SK-N-SH (cell line): ENCODE measurements at places on chromosomes 1 and 21.

- DNase-seq: no peak
Measured at GRCh38 chr1:61362351-61362750, 280.0 kb downstream of the NFIA start.

DNA sequence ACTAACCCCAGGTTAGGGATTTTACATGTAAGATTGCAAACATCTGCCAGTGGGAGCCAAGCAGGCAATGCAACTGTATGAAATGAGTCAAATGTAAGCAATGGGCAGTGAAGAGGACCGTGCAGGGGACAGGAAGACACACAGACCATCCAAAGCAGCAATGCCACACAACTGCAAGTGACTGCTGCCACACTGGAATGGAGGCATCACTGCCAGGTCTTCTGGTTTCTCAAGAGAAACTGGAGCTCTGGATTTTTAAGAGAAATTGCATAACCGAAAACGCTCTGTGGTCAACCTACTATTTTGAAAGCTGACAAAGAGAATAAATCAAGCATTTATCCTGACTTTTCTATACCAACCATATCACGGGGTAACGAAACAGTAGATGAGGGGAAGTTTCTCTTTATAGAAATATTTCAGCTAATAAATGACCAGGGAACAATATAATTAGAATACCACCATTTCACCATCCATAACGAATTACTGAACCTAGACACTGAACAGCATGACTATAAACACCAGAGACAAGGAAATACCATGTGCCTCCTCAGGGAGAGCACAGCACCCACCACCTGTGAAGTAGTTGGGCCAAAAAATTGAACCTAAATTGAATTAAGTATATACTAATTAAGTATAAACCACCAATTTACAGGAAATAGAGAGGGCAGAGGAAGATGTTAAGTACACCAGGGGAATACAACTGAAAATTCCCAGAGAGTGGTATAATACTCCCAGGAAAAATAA, 4.4 kb downstream of the AK2 start:
- DNase-seq: no peak

DNA sequence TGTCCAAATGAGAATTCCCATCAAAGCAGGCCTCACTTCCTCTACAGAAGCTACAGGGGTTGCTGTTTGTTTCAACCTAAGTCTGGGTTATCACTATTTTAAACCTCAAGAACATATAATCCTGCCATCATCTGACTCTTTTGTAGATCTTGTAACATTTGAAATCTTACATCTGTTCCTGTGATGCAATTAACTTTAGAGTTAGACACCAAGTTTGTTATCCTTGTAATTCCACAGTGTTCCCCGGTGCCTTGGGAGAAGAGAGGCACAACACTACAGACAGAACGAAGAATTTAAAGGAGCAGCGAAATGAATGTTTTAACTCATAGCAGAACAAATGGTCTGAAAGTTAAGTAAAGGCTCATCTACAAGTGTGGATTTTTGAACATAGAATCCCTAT, 116.1 kb downstream of the UCHL5 start:
- no peak for DNase-seq

DNA sequence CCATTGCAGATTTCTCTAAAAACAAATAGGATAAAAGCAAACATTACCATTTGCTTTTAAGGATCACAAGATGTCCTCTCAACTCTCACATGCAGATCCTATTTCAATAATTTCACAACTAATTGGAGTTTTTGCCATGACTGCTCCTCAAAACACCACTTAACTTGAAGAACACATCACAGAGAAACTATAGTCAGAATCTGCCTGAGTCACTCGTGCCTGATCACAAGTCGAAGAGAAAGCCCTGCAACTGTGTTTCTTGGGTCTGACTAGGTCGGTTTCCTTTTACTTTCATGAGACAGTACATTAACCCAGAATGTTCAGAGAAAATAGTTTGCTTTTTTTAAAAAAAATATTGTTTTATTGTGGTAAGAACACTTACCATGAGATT, 46.3 kb upstream of the SMYD2 start:
- DNase-seq: no peak

DNA sequence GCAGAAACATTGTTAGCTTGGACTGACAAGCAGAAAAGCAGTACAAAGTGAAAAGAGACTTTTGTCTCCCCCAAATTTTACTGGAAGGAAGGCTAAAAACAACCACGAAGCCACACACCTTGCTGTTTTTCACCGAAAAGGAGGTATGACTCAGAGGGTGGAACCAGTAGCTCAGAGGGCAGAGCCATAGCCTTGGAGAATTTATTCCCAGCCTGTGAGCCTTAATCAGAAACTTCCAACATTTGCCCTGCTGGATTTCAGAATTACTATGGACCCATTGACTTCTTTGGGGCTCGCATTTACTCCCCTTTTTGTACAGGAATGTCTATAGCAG, 32.0 kb downstream of the RPS6KC1 start:
- DNase-seq: no peak

GRCh38 chr1:58789996-58790660, 6.3 kb upstream of the JUN start:
- no peak for DNase-seq

- no peak for DNase-seq
Measured at GRCh38 chr1:40363721-40364120, 9.8 kb upstream of the SMAP2 start.

DNA sequence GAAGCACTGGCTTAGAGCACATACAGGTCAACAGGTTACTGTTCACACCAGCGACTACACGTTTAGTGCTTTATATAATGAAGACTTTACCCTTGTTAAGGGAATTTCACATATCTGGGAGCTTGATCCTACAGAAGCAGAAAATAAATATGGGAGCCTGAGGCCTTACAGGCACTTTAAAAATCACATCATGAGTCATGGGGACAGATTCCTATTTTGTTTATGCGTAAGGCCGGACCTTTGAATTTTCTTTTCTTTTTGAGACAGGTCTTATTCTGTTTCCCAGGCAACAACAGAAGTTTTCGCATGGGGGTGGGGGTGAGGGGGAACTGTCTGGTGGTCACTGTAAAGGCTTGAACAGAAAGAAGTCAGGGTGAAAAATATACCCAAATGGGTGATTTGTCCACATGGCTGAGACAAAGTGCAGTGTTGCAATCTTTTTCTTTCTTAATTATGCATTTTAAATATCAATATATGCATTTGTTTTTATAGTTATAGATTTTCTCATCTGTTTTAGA, 276.7 kb downstream of the KCNH1 start:
- peak; percentile 4 for DNase-seq

DNA sequence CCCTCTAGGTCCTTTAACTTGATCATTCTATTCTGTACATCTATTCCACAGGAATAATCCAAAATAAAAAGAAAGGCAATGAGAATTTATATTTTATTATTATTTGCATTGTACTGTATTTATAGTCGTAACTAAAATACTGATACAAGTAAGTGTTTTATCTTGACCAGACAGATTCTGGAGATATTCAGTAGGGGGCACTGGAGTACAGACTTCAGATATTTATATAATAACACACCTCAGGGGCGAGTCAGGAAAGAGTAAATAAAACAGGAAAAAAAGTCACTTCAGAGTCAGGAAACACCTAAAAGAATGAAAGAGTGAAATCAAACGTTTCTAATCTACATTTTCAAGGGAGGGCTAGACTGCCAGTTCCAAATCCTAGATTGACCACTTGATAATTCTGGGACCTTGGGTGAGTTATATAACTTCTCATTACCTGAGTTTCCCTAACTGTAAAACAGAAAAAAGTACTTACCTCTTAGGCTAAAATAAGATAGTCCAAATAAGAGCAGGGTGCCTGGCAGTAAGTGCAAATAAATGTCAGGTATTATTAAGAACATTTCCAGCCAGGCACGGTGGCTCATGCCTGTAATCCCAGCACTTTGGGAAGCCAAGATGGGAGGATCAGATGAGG, 31.1 kb upstream of the MTF1 start:
- peak; percentile 56 for DNase-seq

GRCh38 chr1:1359664-1360468, 1.5 kb upstream of the MXRA8 start:
- DNase-seq: peak; percentile 84

GRCh38 chr1:58979086-58979485, 195.2 kb upstream of the JUN start:
- no peak for DNase-seq

DNA sequence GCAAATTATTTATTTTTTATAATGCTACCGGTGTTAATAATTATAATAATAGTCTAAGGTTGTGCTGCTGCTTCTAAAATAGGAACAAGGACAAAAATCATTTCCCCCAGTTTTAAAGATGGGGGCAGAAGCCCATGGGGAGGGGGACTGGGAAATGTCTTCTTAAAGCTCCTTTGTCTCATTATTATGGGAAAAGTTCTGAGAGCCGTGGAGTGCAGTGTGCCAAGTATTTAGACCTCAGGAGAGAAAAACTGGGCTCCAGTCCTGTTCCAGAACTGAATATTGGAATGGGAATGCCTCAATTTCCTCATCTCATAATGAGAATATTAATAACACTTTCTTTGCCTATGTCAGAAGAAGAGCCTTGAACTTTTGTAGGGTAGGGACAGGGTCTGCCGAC, 40.9 kb upstream of the ATF3 start:
- DNase-seq: no peak

GRCh38 chr1:32701421-32701911, 1.1 kb downstream of the SYNC start:
- no peak for DNase-seq

DNA sequence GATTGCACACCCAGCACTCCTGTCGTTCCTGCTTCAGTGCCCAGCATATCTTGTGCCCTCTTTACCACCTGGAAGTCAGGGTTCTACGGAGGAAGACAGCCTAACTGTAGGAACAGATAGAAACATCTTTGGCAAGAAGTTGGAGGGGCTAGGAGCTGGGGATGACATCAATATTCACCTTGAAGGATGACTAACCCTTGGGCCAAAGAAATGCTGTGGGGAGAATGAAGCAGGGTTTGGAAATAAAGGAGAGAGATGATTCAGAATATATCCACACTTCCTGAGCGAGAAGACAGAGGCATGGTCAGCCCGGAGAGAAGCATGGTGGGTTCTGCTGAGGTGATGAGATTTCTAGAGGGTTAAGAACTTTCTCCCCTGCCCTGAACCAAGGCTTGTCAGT, 4.6 kb upstream of the NKAIN1 start:
- DNase-seq: no peak

GRCh38 chr1:29851691-29852090, 615.4 kb downstream of the PTPRU start:
- DNase-seq: no peak

DNA sequence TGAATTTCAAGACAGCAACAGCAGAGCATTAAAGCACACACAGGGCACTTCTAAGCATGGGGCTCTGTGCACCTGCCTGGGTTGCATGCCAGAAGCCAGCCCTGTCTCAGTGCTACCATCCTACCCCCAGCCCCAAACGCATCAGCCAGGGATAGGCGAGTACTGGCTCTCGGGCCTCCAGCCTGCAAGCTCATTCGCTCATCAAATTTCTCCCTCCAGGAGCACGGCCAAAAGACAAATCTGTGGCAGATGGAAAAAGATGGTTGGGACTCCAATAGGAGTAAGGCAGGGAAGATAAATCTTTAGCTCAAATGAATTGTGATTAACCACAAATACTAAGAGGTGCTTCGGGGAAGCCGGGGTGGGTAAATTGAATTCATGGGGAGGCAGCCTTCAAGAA, 189.6 kb downstream of the KAZN start:
- no peak for DNase-seq

DNA sequence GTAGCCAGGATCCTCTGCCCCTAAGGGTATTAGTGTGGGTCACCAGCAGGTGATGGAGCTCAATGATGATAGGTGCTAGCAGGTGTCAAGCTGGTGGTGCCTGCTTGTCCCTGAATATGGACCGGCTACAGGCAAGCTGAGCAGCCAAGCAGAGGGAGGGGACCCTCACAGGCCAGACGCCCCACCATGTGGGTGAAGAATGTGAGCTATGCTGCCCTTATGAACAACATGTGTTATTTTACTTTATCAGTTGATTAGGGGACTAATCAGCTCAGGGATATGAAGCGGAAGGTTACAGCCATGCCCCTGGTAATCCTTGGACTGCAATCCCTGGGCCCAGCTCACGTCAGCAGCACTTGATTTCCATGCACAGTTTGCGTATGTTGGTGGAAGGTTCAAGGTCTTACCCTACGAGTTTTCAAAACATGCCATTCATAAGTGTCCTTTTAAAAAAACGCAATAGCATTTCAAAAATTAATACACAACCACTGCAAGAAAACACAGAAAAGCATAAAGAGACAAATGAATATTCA, 106.0 kb downstream of the CDC7 start:
- DNase-seq: no peak

DNA sequence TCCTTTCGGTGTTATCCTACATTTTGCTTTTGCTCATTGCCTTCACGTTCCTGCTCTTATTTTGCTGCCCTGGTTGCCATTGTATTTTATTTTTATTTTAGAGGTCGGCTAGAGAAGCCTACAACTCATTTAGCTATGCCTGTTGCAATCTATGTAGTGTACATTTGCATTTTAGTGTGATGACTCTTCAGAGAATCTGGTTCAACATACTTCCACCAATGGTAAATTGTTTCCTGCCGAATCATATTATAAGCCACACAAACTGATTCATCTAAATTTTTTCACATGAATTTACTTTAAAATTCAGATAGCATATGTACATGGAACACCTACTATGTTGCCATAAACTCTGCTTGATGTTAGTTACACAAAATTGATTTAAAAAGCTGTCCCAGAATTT, 1596.9 kb downstream of the PLA2G4A start:
- no peak for DNase-seq

GRCh38 chr1:6470132-6471085, 4.4 kb upstream of the TNFRSF25 start:
- DNase-seq: no peak

GRCh38 chr1:205568469-205569361, 63.1 kb downstream of the ELK4 start:
- DNase-seq: peak; percentile 77

DNA sequence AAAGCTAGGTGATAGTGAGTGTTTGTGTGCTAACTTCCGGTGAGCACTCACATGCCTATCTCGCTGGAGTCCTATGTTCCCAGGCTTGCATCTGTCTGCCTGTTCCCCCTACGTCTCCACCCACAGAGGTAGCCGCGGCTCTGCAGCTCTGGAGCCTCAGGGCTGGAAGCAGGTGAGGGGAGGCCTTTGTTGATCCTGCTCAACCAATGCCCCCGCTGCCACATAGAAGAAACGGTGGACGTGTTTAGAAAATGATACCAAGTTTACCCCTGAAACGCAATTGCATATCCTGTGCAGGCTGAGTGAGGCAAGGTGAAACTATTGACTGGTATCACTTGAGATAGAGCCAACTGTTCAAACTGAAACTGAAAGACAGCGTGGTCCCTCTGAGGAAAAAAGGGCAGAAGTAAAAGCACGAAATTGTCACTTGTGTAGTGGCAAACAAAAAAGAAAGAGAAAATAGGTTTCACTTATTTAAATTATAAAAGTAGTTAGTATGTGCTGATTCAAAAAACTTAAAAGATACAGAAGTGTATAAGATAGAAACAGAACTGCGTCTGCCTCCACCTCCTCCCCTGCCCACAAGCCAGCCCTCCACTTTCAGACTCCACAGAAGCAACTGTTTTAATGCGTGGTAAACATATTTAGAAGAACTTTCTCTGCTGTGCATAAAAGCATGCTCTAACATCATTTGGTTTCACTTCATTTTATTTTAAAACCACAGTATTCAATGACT, 38.6 kb upstream of the ETS2 start:
- no peak for DNase-seq
